Ascending aorta (tissue), 2 donors: ENCODE measurements at places on chromosomes 3 and 15. TPM values are rescaled to one million over a fixed set of nuclear protein-coding genes. Genes with fewer than 3 reads are reported as not detected.

GPR15 gene
- total RNA-seq = not detected

FEZF2 gene
- not detected for total RNA-seq

ADIPOQ gene
- total RNA-seq = 8.2 TPM

PEX5L gene
- 0.11 TPM for total RNA-seq

PCLAF gene
- total RNA-seq = not detected

GALNT15 gene
- 222 TPM for total RNA-seq

CCDC39 gene
- not detected for total RNA-seq

SPRED1 gene
- total RNA-seq = 9.4 TPM

SEMA4B gene
- total RNA-seq = 51.2 TPM

SPINK8 gene
- total RNA-seq = not detected

TMEM212 gene
- not detected for total RNA-seq

GCHFR gene
- total RNA-seq = 26.4 TPM

CEMIP gene
- not detected for total RNA-seq
